ENCODE measurements at places on chromosomes 6 and 20. TPM values are rescaled to one million over a fixed set of nuclear protein-coding genes. Genes with fewer than 3 reads are reported as not detected.

The GSTA3 gene
- polyA plus RNA-seq, result not detected

The SLC32A1 gene
- polyA plus RNA-seq, result not detected

The CDSN gene
- polyA plus RNA-seq, result not detected

GRCh38 chr20:61737812-61738443 lies 327.8 kb downstream of the TAF4 start:
- no peak for DNase-seq

DNA sequence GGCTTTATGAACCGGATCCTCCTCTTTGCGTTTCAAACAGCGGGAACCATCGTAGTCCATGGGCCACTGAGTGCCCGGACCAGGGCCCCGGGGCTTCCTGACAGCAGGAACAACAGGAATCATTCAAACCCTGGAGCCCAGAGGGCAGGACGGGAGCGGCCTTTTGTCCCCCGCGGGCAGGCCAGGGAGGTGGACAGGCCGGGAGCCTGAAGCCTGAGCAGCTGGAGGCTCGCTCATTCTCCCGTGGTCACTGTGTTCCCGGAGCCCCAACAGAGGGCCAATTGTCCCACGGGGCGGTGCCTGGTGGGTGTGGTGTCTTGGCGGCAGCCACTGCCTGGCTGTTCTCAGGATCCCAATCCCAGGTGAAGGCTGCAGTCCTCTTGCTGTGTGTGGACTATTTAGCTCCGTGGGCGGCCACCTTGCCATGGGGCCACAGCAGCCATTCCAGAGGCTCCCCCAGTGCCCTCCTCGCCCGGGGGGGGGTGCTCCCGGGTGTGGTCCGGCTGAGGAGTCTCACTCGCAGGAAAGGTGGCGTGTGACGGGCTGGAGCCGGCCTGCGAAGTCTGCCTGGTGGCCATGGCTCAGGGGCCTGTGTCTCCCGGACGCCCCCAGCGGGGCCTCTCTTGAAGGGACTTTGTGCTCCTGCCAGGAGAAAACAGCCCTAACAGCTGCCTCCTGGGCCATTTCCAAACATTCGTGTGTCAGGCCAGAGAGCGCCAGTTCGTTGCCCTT lies 77.2 kb upstream of the BHLHE23 start:
- no peak for DNase-seq

GRCh38 chr6:73418081-73418741 lies 23.6 kb downstream of the DDX43 start:
- DNase-seq, result no peak

DNA sequence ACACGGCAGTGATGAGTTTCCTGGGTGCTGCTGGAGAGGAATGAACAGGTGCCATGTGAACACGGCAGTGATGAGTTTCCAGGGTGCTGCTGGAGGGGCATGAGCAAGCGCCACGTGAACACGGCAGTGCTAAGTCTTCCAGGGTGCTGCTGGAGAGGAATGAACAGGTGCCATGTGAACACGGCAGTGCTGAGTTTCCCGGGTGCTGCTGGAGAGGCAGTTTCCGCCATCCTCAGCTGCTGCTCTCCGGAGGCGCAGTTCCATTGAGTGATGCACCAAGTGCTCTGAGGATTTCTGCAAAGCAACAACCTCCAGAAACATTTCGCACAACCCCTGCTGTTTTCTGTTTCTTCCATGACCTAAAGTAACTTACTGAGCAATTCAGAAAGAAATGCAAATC lies 155.4 kb downstream of the SMOC2 start:
- DNase-seq, result no peak

Measured in urinary bladder (tissue), 4 donors.